ENCODE measurements at places on chromosomes 4 and X. TPM values are rescaled to one million over a fixed set of nuclear protein-coding genes. Genes with fewer than 3 reads are reported as not detected.

Gene TENM3
- total RNA-seq: 46.7 TPM

Gene SHOX
- not detected for total RNA-seq

Gene MSANTD1
- 0.36 TPM for total RNA-seq

Gene SULT1B1
- total RNA-seq: 0.83 TPM

Gene PNPLA4
- total RNA-seq: 5.4 TPM

Gene GUCY1B1
- total RNA-seq: 115 TPM

Gene CXorf38
- total RNA-seq: 9.6 TPM

Gene L1CAM
- total RNA-seq: 30.2 TPM

Gene RS1
- total RNA-seq: not detected

Gene TSPAN6
- total RNA-seq: 7.6 TPM

Gene NPY2R
- total RNA-seq: 0.95 TPM

Gene NXF2
- not detected for total RNA-seq

Gene ERVMER34-1
- total RNA-seq: not detected

Gene CORIN
- total RNA-seq: 0.71 TPM

Gene IL15
- total RNA-seq: 5.9 TPM

Gene MSL3
- total RNA-seq: 20.2 TPM

Gene NEUROG2
- not detected for total RNA-seq

Gene RRH
- not detected for total RNA-seq

Gene AMOT
- 19.3 TPM for total RNA-seq

Gene TMEM165
- 144 TPM for total RNA-seq

Gene BANK1
- 1.1 TPM for total RNA-seq

Gene REST
- 26.2 TPM for total RNA-seq

Gene MAGED1
- total RNA-seq: 51.4 TPM

Gene GUCY1A1
- 187 TPM for total RNA-seq

Gene ETDA
- total RNA-seq: not detected

Gene BEX2
- total RNA-seq: 10.7 TPM

Gene SORCS2
- total RNA-seq: 3.9 TPM

Gene SOD3
- total RNA-seq: 69.1 TPM

Gene ELF2
- 77.1 TPM for total RNA-seq

Gene HTR2C
- total RNA-seq: not detected

Gene NIPAL1
- total RNA-seq: 0.81 TPM

Gene SOX3
- not detected for total RNA-seq

Gene EDA
- total RNA-seq: 3.7 TPM

Gene SHROOM2
- total RNA-seq: 0.71 TPM

Gene CENPE
- total RNA-seq: 1.1 TPM

Gene APLN
- 0.36 TPM for total RNA-seq

Gene CSAG3
- total RNA-seq: not detected

Gene TCEAL5
- not detected for total RNA-seq

Gene DDIT4L
- total RNA-seq: 2.5 TPM

All from sigmoid colon (tissue), 7 donors.